ENCODE measurements at places on chromosomes 3 and 15. TPM values are rescaled to one million over a fixed set of nuclear protein-coding genes. Genes with fewer than 3 reads are reported as not detected.
A peak's percentile ranks its signal among the peaks of the same experiment; 100 is the strongest.

DNA sequence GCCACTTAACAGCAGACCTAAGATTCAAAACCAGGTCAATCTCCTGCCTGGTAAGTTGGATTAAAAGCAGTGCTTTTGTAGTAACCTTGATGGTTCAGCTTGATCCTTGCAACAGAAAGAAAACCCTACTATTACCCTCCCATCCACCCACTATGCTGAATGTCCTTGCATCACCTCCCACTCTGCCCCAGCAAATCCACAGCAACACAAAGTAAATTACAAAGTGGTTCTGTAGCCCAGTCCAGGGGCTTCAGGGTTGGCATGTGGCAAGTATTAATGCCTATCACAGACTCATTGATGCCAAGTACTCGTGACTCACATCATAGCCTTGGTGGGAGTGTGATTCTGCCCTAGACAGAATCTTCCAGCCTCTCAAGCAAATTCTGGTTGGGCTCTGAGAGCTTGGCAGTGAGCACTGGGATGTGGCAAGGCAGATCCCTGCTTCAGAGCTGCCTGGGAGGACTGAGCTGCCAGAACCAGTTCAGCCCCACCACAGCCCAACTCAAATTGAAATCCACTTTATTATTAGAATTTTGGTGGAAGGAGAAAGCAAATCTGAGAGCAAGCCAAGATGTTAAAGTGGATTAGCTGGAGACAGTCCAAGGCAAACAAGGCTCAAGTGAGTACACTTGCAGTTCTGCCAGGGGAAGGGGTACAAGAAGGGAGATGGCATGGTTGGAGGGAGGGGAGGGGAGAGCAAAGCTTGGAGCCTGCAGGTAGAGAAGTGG, 225.8 kb upstream of the UMPS start:
- DNase-seq, result no peak

DNA sequence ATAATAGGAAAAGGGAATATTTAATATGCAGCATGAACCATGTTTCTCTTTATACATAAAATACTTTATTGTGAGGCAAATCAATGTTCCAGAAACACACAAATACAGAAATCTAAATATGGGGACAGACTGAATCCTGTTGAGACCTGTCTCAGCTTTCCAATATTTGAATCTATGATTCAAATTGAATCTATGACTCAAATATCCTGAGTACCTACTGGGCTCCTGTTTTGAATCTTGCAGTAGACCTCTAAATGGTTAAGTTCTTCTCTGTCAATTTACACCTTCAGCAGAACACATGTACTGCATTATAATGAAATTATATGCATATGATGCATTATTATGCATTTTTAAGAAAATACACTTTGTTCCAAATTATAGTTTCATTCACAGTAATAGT, 143.2 kb upstream of the PLXND1 start:
- DNase-seq, result no peak

The EIF1B gene
- 6.7 TPM for total RNA-seq

DNA sequence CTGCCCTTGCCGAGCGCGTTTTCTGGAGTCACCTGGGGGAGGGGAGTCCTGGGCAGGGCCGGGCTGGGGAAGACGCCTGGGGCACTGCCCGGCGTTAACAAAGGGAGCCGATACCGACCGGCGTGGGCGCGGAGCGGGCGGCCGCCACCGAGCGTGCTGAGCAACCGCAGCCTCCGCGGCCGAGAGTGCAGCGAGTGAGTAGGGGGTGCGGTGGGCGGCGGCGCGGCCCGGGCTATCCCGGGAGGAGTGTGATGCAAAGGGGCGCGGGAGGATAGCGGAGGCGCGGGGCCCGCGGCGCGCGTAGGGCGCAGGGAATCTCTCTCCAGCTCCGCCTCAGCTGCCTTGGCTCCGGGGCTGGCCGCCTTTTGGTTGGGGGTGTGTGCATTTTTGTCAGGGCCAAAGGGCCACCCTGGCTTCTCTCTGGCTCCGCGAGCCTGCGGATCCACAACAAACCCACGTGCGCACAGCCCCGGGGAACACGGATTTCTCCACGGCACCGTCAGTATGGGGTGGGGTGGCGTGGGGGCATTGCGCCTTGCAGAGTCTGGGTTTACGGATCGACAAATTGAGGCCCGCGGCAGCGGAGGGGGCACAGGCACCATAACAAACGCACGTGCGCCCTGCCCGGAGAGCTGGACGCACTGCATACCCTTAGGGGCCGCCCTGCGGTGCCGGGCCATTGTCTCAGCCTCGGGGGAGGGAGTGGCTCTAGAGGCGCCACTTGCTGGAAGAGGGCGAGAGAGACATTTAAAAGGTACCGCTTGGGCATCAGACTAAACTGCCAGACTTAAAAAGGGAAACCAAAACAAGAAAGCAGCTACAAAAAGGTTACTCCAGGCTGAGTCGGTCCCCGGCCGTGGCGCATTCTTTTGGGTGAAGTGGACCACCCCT, 560 bp downstream of the ST6GAL1 start:
- peak; percentile 22 for DNase-seq

The CNTN4 gene
- total RNA-seq, result 0.31 TPM

The MUSTN1 gene
- 5.7 TPM for total RNA-seq

DNA sequence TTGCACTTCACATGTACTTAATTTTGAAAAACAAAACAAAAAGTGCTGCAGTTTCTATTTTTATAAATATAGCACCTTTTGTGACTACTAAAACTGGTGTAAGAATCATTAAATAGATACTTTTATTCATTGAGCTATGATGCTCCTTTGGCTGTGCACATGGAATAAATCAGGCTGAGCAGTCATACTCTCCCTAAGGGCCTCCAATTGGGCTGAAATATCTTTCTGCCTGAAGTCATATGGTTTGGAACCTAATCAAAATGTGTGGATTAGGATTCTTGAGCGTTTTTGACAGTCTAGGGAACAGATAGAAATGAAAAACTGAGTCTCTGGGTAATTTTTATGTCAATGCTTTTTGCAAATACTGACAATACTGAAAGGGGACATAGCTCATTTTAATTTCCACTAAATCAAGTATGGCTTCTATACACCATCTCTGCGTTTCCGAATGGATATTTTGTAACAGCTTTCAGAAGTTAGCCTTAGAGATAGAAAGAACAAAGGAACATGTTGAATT, 392.2 kb upstream of the ROBO1 start:
- no peak for DNase-seq

The RBMS3 gene
- total RNA-seq, result 0.57 TPM

The CLRN1 gene
- not detected for total RNA-seq

- no peak for DNase-seq
Observed at GRCh38 chr3:141307351-141308059, 60.8 kb upstream of the ZBTB38 start.

- DNase-seq, result no peak
Observed at GRCh38 chr3:29516164-29516563, 235.3 kb downstream of the RBMS3 start.

The RTP1 gene
- not detected for total RNA-seq

DNA sequence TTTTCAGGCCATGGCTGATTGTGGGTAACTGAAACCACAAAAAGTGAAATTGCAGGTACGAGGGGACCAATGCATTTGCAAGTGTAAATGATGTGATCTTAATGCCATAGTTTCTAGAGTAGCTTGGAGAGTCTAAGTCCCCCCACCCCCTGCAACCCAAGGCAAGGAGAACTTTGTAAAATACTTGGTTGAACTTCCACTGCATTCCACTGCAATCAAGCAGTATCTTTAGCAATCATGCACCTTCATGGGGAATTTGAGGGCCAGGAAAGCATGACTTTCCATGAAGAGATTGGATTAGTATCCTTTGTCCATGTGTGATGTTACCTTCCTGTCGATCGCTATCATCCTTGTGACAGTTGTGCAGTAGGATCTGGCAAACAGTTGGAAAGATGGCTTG, 11.4 kb upstream of the CYP8B1 start:
- no peak for DNase-seq

GRCh38 chr3:8837162-8837561, 67.7 kb upstream of the OXTR start:
- no peak for DNase-seq

The SECISBP2L gene
- total RNA-seq, result 15.1 TPM

The MED12L gene
- 0.08 TPM for total RNA-seq
